GM19239 (cell line): ENCODE measurements at places on chromosomes 7 and 10.
A peak's percentile ranks its signal among the peaks of the same experiment; 100 is the strongest.

DNA sequence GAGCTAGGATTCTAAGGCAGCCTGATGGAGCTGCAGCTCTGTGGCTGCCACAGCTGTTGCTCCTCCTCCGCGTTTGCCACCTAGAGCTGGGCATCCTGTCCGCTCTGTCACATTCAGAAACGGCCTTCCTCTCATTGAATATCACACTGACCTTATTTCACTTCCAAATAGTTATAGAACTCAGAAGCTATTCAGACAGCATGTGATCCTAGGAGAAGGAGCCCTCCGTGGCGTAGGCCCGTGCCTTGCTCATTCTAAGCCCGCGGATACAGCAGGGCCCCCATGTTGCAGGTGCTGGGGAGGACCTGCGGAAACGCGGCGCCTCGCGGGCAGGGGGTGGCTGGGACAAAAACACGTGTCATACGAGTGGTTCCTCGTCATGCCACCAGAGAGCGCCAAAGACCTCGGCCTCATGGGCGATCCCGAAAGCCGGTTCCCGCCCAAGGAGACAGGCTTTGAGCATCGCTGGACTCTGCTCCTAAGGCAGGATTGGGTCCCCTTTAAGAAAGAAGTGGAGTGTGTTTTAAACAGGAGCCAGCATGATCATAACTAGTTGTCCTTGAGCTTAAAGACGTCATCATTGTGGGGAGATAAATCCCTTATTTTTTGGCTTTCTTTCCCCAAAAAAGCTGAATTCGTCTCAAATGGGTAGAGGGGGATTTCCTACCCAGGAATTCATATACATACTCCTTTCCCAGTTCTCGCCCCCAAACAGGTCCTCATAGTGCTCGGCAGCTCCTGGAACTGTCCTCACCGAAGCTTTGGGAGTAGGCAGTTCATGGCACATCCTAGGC, 17.9 kb upstream of the FIGNL1 start:
- peak; percentile 69 for DNase-seq

GRCh38 chr10:27600930-27601329, 96.8 kb downstream of the RAB18 start:
- DNase-seq: no peak

DNA sequence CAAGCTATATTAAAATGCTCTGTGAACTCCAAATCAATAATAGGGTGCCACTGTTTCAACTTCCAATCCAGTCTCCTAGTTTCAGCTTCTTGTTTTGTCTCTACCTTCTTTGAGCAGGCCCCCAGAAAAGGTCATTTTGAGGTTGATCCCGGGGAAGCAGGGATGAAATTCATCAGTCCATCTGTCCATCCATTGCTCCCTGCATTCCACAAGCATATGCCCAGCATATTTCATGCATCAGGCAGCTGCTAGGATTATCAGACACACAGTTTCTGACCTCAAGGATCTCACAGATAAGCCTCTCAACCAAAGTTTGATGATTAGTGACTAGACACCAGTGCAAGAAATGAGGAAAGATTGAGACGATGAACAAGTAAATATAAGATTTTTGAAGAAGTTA, 186.6 kb upstream of the PDE1C start:
- no peak for DNase-seq

DNA sequence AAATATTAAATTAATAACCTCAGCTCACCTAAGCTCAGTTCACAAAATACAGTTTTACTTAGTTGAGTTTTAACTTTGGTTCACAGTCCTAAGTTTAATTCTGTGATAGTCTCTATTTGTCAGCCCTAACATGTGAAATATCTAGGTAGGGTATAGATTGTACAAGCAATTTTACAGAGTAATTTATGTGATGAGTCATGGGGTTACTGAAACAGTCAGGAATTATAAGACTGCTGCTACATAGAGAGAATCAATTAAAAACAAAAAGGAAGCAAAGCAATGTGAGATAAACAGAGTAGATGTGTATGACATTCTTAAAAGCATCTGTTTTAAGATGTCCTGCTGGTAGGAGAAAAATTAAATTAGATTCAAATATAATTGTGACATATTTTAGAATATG, 1018.2 kb upstream of the KCND2 start:
- DNase-seq: no peak

GRCh38 chr10:101611096-101611905, 23.2 kb downstream of the DPCD start:
- DNase-seq: no peak

- DNase-seq: no peak
Observed at GRCh38 chr10:19869370-19869769, 53.1 kb downstream of the PLXDC2 start.
